ENCODE measurements at places on chromosomes 16 and 17. TPM values are rescaled to one million over a fixed set of nuclear protein-coding genes. Genes with fewer than 3 reads are reported as not detected.
A peak's percentile ranks its signal among the peaks of the same experiment; 100 is the strongest.

DNA sequence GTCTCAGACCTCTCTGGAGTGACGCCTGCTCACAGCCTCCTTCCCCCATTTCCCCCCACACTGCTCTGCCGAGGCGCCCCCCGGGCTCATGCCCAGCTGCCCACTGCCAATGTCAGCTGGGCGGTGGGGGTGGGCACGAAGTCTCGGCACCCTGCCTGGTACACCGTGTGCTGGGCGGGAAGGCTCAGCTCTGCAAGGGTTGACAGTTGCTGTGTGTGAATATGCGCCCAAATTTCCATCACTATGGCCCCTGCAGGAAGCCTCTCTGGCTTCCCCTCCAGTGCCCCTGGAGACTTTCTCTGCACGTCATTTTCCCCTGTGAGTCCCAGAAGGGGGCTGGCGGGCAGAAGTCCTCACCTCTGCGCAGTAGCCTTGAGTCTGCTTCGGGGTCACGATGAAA lies 11.6 kb upstream of the CAMKK1 start:
- no peak overlapping the region for H3K27ac ChIP-seq
- no peak for DNase-seq
- no peaks in the 10 kb centered on the region for H3K4me1 ChIP-seq
- no peak overlapping the region for H3K4me3 ChIP-seq

DNA sequence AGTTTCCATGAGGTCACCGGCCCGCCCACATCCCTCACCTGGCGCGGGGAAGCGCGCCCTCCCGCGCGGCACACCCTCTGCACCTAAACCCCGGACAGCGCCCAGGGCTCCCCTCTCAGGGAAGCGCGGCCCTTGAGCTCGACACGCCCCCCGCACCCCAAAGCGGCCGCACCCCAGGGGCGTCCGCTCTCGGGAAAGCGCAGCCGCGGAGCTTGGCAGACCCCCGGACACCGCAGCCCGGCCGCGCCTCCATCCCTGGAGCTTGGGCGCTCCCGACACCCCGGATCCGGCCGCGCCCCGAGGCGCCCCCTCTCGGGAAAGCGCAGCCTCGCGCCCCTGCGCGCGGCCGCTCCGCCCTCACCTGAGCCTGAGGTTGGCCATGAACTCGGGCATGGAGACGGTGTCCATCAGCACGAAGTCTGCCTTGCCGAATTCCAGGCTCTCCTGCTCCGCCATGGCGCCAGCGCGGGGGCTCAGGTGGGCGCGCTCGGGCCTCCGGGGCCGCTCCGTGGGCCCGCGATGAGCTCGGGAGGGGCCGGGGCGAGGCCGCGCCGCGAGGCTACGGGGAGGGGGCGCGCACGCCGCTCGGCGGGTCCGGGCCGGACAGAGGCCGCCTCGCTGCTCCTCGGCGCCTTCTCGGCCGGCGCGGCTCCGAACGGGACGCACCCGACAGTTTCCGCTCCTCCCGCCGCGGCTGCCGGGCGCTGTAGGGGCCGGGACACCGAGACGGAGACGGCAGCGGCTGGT lies at the start of gene MYO1D:
Gene MYO1D, minus strand, starts transcription at position 708 of the 747 bp plus-strand sequence. Its CDS starts 252 bp downstream, at position 456.
- no peak for DNase-seq
- H3K27ac ChIP-seq, result no peak within 1 kb of the TSS
- H3K4me1 ChIP-seq, result peaks cover 2% of the 10 kb centered on the region
- H3K36me3 ChIP-seq, result no peaks in the 10 kb centered on the region
- peaks cover 7% of the 10 kb centered on the region for H3K27me3 ChIP-seq
- H3K4me3 ChIP-seq, result peak within 1 kb of the TSS; percentile 60

GRCh38 chr16:48194828-48195556 lies 39.2 kb upstream of the ABCC12 start:
- H3K27ac ChIP-seq, result no peak overlapping the region
- peak; percentile 56 for DNase-seq
- no peaks in the 10 kb centered on the region for H3K4me1 ChIP-seq
- H3K27me3 ChIP-seq, result peaks cover 12% of the 10 kb centered on the region
- H3K36me3 ChIP-seq, result no peaks in the 10 kb centered on the region
- no peak overlapping the region for H3K4me3 ChIP-seq

The ZNF385C gene
- total RNA-seq, result not detected

The FZD2 gene
- 21.3 TPM for total RNA-seq

The POLR2A gene
- 56.6 TPM for total RNA-seq

The FSCN2 gene
- total RNA-seq, result 0.28 TPM
